Endothelial cell (in vitro differentiated cells): ENCODE measurements at places on chromosomes 3 and 15. TPM values are rescaled to one million over a fixed set of nuclear protein-coding genes. Genes with fewer than 3 reads are reported as not detected.

GRCh38 chr3:45800611-45801010, 4.3 kb upstream of the SLC6A20 start:
- no peak overlapping the region for H3K27ac ChIP-seq
- no peaks in the 10 kb centered on the region for H3K36me3 ChIP-seq
- no peak overlapping the region for H3K4me3 ChIP-seq
- peaks cover 10% of the 10 kb centered on the region for H3K27me3 ChIP-seq
- H3K4me1 ChIP-seq, result no peaks in the 10 kb centered on the region

- peaks cover 33% of the 10 kb centered on the region for H3K4me1 ChIP-seq
- peak within 1 kb of the TSS; percentile 97 for H3K27ac ChIP-seq
- H3K27me3 ChIP-seq, result peaks cover 21% of the 10 kb centered on the region
- H3K36me3 ChIP-seq, result peaks cover 57% of the 10 kb centered on the region
- no peak for DNase-seq
Measured at GRCh38 chr3:184186184-184186901, at the start of gene ABCF3. Gene ABCF3, plus strand, starts transcription at chr3:184186199. Its CDS starts 9 bp downstream, at chr3:184186208.

GRCh38 chr3:27533261-27533607, 49.0 kb upstream of the SLC4A7 start:
- no peaks in the 10 kb centered on the region for H3K36me3 ChIP-seq
- H3K4me1 ChIP-seq, result peaks cover 17% of the 10 kb centered on the region
- no peak overlapping the region for H3K4me3 ChIP-seq
- no peak for DNase-seq

DNA sequence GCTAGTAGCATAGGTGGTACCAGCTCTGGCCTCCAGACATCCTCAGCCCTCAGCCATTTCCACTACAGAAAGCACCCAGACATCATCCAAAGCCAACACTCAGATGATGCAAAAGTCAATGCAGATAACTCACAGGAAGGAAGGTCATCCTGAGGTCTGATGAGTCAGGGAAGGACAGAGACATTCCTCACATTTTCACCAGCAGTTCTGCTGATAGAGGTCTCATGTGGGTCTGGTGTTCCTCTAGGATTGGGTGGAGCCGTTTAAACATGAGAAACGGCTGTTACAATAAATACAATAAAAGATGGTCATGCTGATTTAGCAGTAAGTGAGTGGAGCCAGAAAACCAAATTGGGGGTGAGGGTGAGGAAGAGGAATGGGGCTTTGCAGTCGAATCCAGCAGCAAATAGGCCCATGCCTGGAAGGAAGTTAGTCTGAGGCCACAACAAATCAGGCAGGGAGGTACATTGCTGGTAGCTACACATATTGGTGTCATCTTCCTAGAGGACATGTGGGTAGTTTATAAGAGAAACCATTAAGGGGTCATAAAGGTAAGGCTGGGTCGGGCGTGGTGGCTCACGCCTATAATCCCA, 33.3 kb upstream of the FLNB start:
- DNase-seq, result no peak
- H3K27ac ChIP-seq, result peak overlapping the region; percentile 27
- peaks cover 34% of the 10 kb centered on the region for H3K4me1 ChIP-seq
- H3K4me3 ChIP-seq, result no peak overlapping the region
- no peaks in the 10 kb centered on the region for H3K36me3 ChIP-seq

GRCh38 chr3:117286488-117286887, 576.9 kb downstream of the TUSC7 start:
- H3K27me3 ChIP-seq, result no peaks in the 10 kb centered on the region
- DNase-seq, result no peak
- H3K36me3 ChIP-seq, result no peaks in the 10 kb centered on the region
- no peak overlapping the region for H3K27ac ChIP-seq
- no peak overlapping the region for H3K4me3 ChIP-seq
- no peaks in the 10 kb centered on the region for H3K4me1 ChIP-seq

- no peak overlapping the region for H3K27ac ChIP-seq
- H3K27me3 ChIP-seq, result no peaks in the 10 kb centered on the region
- H3K4me3 ChIP-seq, result no peak overlapping the region
- peaks cover 6% of the 10 kb centered on the region for H3K4me1 ChIP-seq
Measured at GRCh38 chr15:38217191-38217595, 35.4 kb upstream of the SPRED1 start.

DNA sequence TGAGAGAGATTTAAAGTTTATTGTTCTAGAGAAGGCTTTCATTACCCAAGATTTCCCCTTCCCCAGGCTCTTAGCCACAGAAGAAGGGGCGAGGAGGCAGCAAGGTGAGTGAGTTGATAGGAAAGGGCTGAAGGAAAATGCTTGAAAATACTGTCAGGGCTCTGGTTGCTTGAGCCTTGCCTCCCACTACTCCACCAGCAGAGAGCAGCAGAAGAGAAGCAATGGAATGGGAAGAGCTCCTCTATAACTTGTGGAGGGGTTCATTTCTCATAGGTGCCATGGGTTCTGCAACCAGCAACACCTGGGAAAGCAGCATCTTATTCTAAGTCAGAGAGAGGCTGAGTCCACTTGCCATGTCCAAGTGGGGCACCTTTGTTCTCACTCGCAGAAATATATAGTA, 184.0 kb upstream of the CNTN6 start:
- peaks cover 6% of the 10 kb centered on the region for H3K27me3 ChIP-seq
- H3K36me3 ChIP-seq, result no peaks in the 10 kb centered on the region
- no peak overlapping the region for H3K27ac ChIP-seq

DNA sequence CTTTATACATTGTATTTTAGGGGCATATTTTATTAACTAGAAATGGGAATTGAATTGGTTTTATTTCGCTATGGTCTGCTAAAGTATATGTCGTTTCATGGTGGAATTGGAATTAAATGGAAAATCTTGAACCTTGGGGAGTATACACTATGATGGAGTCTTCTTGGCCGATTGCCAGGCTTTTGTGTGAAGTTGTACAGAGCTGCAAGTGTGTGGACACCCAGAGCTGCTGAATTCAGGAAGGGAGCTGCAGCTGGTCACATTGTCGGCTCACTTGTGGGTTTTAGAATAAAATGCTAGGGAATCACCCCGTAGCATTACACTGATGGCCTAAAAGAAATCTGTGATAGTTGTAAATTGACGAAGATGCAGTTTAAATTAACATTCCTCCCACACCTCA, 35.1 kb downstream of the USP3 start:
- DNase-seq, result peak; percentile 11
- no peak overlapping the region for H3K27ac ChIP-seq
- H3K4me3 ChIP-seq, result no peak overlapping the region

DNA sequence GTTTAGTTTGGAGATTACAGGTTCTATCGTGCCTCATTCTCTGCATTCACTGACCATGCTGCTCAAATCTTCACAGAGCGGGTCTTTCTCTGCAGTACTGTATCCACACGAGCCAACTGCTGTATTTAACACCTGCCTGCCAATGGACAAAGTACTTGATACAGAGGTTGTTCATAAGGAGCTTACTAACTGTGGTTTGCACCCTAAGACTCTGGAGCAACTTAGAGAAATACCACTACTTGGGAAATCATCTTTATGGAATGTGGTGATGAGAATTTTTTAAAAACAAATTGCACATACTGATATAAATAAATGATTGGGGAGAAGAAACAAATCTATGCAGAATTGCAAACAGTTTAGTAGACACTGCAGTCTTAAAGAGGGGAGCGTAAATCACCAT, 90.0 kb downstream of the PPP2R3A start:
- no peak overlapping the region for H3K4me3 ChIP-seq
- no peak overlapping the region for H3K27ac ChIP-seq
- no peak for DNase-seq
- H3K4me1 ChIP-seq, result no peaks in the 10 kb centered on the region

- H3K4me3 ChIP-seq, result no peak overlapping the region
- DNase-seq, result no peak
- no peak overlapping the region for H3K27ac ChIP-seq
- no peaks in the 10 kb centered on the region for H3K36me3 ChIP-seq
- no peaks in the 10 kb centered on the region for H3K27me3 ChIP-seq
- no peaks in the 10 kb centered on the region for H3K4me1 ChIP-seq
Measured at GRCh38 chr3:184399410-184399809, 19.6 kb downstream of the CHRD start.

DNA sequence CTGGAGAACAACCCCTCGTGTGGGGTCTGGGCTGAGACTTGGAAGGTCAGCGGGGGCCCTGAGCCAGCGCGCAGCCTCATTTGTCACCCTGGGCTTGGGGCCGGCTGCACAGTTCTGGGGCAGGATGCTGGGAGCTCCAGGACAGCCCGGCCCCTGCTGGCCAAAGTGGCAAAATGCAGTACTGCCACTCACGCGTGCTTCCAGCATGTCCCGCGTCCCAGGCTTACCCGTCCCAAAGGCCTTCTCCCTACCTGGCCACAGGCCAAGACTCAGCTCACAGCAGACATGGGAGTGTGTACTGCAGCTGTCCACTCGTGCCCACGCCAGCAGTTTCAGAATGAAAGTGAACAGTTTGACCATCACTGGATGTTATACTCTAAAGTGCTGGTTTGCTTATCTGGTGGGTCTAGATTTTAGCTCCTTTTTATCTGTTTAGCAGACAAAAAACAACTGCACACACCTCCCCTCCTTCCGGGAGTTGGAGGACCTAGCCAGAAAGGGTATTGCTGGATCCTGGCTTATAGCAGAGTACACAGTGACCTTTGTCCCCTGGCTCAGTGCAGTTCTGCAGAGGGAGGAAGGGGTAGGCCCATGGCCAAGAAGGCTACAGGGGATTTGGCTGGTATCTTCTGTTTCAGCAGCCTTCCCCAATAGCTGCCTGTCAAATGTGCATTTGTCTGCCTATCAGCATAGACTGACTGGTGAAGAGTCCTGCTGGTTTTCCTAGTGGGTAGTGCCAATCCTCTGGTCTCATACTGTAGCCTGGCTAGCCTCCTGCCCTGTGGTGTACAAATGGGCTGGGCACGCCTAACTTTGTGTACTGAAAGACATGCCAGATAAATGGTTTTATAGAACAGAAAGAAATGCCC, 23.2 kb upstream of the IP6K2 start:
- H3K27ac ChIP-seq, result no peak overlapping the region
- no peak overlapping the region for H3K4me3 ChIP-seq

- DNase-seq, result no peak
- peaks cover 19% of the 10 kb centered on the region for H3K36me3 ChIP-seq
- H3K27me3 ChIP-seq, result peaks cover 1% of the 10 kb centered on the region
- H3K4me1 ChIP-seq, result no peaks in the 10 kb centered on the region
Measured at GRCh38 chr15:65470866-65471265, 46.6 kb downstream of the DPP8 start.

DNA sequence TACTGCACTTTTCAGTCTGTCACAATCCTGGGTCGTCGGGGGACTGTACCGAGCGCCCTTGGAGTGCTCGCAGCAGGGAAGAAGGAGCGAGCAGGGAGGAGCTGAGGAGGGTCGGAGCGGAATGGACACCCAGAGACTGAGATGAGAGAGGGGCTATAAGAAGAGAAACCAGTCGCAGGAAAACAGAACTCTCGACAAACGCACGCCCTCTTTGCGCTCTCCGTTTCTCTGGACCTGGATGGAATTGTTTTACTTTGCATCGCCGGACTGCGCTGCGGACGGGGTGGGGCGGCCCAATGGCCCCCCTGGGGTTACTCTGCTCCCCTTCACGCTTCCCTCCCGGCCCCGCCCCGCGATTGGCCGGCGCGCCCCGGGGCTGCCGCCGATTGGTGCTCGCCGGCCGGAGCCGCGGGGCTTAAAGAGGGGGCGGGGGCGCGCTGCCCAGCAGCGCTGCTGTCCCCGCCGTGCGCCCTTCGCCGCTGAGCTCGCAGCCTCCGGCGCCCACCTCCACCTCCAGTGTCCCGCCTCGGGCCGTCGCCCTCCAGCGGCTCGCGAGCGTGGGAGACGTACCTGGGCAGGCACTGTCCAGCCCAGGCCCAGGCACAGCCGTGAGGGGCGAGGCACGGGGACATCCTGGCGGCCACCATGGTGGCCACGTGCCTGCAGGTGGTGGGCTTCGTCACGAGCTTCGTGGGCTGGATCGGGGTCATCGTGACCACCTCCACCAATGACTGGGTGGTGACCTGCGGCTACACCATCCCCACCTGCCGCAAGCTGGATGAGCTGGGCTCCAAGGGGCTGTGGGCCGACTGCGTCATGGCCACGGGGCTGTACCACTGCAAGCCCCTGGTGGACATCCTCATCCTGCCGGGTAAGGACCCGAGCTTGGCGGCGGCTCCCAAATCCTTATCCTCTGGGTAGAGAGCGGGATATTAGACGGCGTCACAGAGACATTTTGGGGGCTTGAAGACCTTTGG, at the start of gene CLDN11:
TSS of gene CLDN11 (plus strand) at position 447 of the 977 bp plus-strand sequence. CDS start at position 646, 199 bp downstream.
- peak within 1 kb of the TSS; percentile 88 for H3K4me3 ChIP-seq
- H3K4me1 ChIP-seq, result peaks cover 12% of the 10 kb centered on the region
- peaks cover 3% of the 10 kb centered on the region for H3K36me3 ChIP-seq

GRCh38 chr15:29773000-29773399, 49.3 kb downstream of the TJP1 start:
- peaks cover 13% of the 10 kb centered on the region for H3K36me3 ChIP-seq
- DNase-seq, result no peak
- peaks cover 34% of the 10 kb centered on the region for H3K4me1 ChIP-seq
- no peak overlapping the region for H3K27ac ChIP-seq
- no peak overlapping the region for H3K4me3 ChIP-seq

DNA sequence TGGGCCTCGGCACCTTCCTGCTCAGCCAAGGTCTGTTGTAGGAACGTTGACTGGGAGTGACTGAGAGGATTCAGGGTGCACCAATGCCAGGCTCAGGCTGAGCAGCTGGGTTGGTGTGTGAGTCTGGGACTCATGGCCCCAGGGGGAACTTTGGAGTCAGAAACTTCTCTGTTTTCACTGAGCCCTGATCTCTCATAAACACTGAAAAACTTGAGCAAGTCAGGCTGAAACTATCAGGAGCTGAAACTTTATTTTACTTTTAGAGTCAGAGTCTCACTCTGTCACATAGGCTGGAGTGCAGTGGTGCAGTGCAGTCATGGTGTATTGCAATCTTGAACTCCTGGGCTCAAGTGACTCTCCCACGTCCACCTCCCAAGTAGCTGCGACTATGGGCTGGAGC, 3.0 kb downstream of the TRAK1 start:
- DNase-seq, result no peak
- peaks cover 6% of the 10 kb centered on the region for H3K27me3 ChIP-seq
- H3K4me3 ChIP-seq, result no peak overlapping the region
- peaks cover 29% of the 10 kb centered on the region for H3K36me3 ChIP-seq
- peaks cover 22% of the 10 kb centered on the region for H3K4me1 ChIP-seq

DNA sequence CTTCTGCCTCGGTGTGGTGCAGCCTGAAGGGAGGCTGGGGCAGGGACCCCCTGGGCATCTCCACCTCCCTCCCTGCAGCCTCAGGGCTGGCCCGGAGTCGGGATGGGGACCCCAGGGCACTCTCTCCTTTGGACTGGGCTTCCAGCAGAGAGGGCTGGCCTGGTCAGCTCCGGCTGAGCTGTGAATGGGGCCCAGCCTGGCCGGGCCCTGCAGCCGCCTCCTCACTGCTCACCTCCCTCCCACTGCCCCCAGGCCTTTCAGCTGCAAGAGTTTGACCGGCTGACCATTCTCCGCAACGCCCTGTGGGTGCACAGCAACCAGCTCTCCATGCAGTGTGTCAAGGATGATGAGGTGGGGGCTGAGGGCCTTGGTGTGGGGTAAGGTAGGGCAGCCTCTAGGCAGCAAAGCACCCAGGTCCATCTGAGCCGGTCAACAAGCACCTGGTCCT, 36.0 kb downstream of the PSTPIP1 start:
- H3K36me3 ChIP-seq, result no peaks in the 10 kb centered on the region
- H3K4me3 ChIP-seq, result no peak overlapping the region
- H3K4me1 ChIP-seq, result peaks cover 2% of the 10 kb centered on the region
- no peak overlapping the region for H3K27ac ChIP-seq

The SAMD7 gene
- not detected for total RNA-seq

The SCN11A gene
- total RNA-seq, result 0.69 TPM

The GMPPB gene
- 21.3 TPM for total RNA-seq

The ADCY5 gene
- 1.0 TPM for total RNA-seq

The CELSR3 gene
- total RNA-seq, result 7.6 TPM

The SLC2A2 gene
- not detected for total RNA-seq

The CFAP161 gene
- total RNA-seq, result 21.1 TPM

The TJP1 gene
- total RNA-seq, result 473 TPM
